ENCODE measurements at places on chromosomes 7 and 10.

DNA sequence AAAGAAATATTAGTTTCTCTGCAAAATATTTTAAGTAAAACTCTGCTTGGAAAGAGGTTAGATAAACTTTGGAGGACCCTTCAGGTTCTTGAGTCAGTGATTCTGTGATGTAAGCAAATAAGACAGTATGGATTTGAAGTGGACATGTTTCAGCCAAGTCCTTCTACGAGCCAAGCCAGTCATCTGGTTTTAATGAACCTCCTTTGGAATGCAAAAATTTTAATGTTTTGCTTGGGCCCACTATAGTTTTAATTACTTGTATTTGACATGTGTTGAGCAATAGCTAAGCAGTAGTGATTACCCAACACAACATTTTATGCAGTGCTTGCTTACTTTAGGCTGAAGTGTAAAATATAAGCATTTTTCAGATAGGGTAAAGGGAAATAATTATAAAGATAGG, 296.3 kb upstream of the SEMA3D start:
- DNase-seq, result no peak

DNA sequence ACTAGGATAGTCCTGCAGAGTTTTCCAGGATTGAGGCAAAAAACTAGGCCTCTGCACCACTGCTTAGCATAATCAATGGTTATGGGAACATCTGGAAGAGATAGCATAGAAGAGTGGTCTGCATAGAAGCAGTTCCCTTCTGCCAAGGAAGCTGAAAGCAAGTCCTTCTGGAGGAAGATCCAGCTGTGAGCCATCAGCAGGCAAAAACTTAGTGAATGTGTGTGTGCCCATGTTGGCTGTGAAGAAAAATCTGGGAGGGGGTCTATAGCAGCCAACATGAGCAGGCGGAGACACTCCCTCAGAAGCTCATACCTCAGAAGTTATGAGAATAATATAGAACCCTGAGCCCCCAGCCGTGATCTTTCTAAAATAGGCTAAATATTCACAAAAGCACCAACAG, 228.1 kb upstream of the STEAP1 start:
- no peak for DNase-seq

GRCh38 chr7:42236266-42236975, 588 bp downstream of the GLI3 start:
- DNase-seq, result no peak

- no peak for DNase-seq
Measured at GRCh38 chr7:46206476-46207060, 285.5 kb upstream of the IGFBP3 start.

DNA sequence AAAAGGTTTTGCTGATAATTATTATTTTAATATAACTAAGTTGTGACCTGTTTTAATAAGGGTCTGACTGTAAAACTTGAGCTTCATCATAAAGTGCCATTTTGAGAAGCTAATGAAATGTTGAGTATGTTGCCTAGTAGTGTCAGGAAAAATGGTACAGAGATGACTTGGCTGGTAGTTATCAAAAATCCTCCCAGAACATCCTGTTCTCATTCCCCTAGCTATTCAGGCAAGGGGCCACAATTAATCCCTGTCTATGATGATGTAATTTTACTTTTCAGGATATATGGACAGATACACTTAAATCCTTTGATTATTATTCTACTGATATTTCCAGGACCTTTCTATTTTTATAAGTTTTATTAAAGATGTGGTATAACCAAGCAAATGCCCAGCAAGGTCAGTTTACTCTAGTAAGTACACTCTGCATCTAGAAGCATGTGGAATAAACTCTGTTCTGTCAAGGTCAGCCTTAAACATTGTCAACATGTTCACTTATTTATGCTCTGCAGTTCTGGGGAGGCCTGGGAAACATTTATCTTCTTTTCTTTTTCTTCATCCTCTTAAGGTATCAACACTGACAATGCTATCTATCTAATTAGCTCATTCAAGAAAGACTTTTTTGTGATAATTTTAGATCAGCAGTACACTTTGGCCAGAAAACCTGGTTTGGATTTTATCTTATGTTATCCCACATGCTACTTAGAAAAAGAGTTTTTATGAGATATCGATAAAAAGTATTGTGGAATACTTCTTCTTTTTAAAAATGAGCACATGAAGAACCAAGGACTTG, 32.1 kb downstream of the BTRC start:
- DNase-seq, result no peak

DNA sequence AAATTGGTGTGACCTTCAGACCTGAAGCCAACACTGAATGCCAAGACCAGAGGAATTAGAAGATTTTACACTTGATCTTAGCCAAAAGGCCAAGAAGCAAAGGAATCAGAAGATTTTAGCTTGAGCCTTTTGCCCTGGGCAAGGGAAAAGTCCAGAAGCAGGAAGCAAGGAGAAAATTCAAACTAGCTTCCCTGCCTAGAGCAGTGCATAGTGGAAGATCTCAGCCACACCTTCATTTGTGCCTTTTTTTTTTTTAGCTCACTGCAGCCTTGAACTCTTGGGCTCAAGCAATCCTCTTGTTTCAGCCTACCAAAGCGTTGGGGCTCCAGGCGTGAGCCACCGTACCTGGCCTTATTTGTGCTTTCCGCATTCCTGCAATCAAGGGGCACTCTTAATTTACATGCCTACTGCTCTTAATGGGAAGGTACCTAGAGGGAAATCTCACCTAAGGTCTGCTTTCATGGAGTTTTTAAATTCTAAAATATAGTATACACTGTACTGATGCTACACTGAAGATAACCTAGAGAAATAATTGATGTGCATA, 8.3 kb upstream of the PIP4K2A start:
- no peak for DNase-seq

- no peak for DNase-seq
Measured at GRCh38 chr7:84102213-84102612, 92.4 kb downstream of the SEMA3A start.

GRCh38 chr7:107172276-107173032, 3.7 kb downstream of the HBP1 start:
- no peak for DNase-seq

DNA sequence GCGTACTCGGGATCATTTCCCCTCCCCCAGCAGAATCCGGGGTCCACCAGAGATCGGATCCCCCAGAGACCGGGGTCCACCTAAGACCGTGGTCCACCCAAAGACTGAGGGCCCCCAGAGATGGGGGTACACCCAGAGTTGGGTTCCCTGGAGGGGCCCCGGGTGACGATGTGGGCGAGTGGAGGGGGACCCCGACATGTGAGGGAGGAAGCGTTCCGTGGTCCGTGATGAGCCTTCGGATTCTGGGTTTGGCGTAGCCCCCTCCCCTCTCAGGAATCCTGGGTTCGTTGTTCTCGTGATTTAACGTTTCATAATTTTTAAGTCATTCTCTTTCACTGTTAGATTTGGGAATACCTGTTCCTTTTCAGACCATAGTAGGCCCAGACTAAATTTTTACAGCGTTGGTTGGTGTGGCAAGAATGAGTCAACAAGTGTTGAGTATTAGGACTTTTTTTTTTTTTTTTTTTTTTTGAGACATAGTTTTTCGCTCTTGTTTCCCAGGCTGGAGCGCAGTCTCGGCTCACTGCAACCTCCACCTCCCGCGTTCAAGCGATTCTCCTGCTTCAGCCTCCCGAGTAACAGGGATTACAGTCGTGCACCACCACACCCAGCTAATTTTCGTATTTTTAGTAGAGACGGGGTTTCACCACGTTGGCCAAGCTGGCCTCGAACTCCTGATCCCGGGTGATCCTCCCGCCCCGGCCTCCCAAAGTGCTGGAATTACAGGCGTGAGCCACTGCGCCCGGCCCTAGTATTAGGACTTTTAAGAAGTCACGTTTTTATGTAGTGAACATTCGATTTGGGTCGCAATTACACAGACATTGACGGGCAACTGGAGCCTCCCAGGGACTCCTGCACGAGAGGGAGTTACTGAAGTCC, 672 bp downstream of the GTPBP4 start:
- peak; percentile 26 for DNase-seq

- DNase-seq, result no peak
Measured at GRCh38 chr10:113907166-113907565, 52.7 kb downstream of the NHLRC2 start.

DNA sequence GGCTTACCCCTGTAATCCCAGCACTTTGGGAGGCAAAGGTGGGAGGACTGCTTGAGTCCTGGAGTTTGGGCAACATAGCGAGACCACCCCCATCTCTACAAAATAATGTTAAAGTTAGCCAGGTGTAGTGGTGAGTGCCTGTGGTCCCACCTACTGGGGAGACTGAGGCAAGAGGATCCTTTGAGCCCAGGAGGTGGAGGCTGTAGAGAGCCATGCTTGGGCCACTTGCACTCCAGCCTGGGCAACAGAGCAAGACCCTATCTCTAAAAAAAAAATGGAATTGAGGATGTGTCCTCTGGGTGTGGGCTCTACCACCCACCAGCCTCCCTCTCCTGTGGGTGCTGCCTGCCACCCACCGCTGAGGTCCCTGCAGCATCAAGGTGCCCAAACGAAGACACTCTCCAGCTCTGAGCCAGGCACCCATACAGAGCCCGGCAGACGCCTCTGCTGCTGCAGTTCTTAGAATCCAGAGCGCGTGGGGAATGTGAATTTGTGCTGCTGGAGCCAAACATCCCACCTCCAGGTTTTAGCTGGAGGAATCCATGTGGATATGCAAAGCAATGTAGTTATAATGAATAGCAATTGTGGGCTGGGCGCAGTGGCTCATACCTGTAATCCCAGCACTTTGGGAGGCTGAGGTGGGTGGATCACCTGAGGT, 176.0 kb upstream of the TNRC18 start:
- DNase-seq, result no peak

DNA sequence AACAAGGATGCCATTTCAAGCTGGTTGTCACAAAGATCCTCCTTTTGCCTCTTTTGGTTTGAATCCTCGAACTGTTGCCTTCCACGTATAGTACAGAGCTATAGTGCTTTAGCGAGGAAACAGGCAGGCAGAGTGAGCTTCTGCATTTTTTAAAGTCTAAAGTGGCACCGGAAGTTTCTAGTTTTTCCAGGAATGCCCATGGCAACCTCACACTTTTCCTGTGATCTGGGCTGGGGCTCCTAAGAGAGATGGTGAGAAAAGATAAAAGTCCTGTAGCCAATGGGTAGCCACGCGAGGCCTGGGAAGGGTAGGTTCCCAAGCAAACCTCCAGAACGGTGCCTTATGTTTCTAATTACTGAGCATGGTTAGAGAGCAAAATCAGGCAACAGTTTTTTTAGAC, 76.7 kb downstream of the CALD1 start:
- no peak for DNase-seq

DNA sequence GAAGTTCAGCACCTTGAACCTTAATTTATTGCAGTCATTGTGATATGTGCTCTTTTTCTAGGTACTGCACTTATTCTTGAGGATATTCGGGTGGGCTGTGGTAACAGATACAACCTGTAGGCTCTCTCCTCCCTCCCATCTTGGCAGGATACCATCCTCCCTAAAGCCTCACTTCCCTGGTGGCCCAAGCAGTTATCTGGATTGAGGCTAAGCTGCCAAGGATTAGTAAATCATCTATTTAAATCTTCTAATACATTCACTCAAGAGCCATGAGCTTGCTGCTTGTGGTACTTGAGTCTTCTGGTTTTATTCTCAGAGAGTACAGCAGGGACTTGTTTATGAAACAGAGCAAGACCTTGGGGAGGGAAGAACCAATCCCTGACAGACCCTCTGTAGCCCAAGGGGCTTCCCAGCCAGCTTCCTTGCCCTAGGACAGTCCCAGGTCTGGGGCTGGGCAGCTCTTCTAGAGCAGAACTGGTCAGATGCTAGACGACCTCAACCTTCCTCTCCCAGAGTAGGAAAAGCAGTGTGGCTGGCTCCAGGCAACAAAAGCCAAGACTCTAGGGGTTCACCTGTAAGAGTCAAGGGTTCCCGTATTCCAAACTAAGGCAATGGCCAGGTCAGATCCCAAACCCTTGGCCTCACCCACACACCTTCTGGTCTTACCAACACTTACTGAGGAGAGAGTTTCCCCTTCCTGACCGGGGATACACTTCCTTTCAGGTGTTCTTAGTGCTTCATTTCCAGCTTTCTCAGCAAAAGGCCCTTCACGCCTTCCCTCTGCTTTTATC, 21.3 kb downstream of the WNT8B start:
- DNase-seq, result no peak

DNA sequence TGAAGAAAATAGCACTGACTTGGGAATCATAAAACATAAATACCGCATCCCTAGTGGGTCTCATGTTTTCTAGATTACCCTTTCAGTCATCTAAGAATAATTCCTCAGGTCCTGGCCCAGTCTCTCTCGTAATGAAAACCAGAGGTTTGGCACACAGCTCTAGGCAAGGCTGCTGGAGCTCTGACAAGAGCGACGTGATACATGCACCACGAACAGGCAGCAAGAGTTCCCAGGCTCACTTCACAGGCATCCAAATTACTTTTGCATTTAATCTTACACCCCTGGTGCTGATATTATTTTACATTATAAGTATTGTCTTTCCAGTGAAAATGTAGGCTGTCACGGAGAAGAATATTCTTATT, 105.2 kb downstream of the THSD7A start:
- no peak for DNase-seq

DNA sequence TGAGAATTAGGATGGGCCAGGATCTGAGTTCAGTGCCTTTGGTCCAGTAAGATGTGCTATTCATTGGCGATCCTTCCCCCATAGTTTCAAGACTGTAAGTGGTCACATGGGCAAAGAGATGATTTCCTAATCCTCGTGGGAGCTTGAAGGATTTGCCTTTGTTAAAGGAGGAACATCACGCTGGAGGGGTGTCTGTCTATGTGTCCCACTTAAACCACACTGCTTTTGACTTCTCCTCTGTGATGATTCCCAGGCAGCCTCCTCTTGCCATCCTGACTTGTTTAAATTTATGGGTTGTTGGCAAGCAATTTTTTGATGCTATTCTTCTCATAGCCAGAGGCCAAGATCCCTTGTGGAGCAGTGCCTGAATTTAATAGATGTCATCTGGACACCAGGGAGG, 154.0 kb downstream of the TCF7L2 start:
- DNase-seq, result no peak
